ENCODE measurements at places on chromosomes 5 and 9.

GRCh38 chr5:57650360-57651069 lies 167.9 kb upstream of the ACTBL2 start:
- peak; percentile 55 for DNase-seq

DNA sequence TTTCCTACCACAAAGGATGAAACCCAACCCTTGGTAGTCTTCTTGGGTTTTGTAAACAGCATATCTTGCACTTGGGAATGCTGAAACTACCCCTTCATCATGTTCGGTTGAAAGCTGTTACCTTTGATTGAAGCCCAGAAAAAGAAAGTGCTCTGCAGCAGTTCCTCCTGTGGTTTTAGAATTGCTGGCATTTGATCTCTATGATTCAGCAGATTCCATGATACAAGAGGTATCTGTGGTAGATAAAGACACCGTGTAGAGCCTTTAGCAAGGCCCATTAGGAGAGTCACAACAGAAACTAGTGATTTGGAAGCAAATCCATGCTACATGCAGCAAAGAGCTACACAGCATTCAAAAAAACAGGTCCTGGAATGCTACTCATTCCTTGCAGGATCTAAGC lies 557.0 kb downstream of the TLE1 start:
- no peak for DNase-seq

- DNase-seq, result no peak
Observed at GRCh38 chr9:86723346-86723745, 224.0 kb downstream of the GAS1 start.

- no peak for DNase-seq
Observed at GRCh38 chr5:179418972-179419371, 73.7 kb upstream of the ADAMTS2 start.

- no peak for DNase-seq
Observed at GRCh38 chr5:165448753-165449152, 1943.3 kb downstream of the MAT2B start.

- DNase-seq, result no peak
Observed at GRCh38 chr5:126015235-126016181, 407.7 kb upstream of the GRAMD2B start.

DNA sequence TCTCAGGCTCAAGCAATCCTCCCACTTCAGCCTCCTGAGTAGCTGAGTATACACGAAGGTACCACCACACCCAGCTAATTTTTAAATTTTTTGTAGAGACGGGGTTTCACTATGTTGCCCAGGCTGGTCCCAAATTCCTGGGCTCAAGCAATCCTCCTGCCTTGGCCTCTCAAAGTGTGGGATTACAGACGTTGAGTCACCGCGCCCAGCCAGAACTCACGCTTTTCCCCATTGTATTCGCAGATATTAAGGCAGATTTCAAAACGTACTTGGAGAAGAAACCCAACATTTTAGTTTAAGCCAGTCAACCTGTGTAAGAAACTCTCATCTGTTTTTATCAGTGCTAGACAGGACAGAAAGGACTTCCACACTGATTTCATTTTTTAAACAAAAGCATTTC lies 26.6 kb downstream of the COL23A1 start:
- no peak for DNase-seq

DNA sequence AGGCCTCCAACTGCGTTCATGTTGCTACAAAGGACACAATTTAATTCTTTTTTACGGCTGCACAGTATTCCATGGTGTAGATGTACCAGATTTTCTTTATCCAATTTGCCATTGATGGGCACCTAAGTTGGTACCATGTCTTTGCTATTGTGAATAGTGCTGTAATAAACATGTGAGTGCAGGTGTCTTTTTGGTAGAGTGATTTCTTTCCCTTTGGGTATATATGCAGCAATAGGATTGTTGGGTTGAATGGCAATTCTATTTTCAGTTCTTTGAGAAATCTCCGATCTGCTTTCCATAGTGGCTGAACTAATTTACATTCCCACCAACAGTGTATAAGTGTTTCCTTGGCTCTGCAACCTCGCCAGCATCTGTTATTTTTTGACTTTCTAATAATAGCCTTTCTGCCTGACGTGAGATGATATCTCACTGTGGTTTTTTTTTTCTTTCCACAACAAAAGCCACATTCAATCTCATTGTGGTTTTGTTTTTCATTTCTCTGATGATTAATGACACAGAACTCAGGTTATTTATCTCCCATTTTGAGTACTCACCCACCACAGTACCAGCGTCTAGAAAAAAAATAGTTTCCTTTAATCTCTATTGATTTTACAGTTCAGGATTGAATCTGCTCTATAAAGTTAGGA lies 21.9 kb downstream of the ARRDC3 start:
- no peak for DNase-seq

DNA sequence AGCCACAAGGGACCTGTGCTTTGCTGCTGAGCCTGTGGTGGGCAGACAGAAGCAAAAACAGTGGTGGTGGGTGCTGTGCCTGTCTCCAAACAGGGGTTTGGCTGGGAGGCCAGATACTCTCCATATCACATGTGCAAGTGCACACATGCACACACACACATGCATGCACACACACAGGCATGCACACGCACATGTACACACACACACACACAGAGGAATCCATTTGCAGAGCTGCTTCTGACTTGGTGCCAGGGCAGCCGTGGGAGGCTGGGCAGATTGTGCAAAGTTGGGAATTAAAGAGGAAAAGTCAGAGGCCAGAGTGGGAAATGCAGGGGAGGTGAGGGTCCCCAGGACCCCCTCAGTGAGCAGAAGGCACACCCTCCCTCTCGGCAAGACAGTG lies 71.3 kb downstream of the NTNG2 start:
- no peak for DNase-seq

GRCh38 chr9:82580921-82581320 lies 482.0 kb downstream of the RASEF start:
- DNase-seq, result no peak

DNA sequence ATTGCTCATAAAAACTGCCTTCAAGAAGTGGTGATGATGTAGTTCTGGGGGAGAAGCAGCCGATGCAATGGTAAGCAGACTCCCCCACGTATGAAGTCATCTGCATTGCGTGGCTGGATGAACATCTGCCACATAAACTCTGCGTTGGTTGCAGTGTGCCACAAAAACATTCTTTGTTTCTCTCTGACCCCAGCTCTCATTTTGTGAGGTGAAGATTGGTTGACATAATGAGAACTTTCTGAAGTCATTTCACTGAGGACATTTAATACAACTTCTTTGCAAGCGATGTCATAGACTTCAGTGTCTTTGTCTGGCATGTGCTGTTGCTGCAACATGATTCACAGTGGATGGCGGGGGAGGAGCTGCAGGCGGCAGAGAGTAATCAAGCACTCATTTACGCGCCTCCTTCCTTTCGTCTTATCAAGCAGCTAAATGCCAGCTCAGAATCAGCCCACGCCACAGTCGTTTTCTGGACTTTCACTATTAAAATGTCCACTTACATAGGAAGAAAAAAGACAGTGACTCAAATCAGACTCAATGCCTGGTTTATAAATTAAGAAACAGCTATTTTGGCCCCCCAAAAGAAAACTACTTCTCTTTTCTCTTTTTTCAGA lies 91.5 kb upstream of the NFIL3 start:
- peak; percentile 80 for DNase-seq

DNA sequence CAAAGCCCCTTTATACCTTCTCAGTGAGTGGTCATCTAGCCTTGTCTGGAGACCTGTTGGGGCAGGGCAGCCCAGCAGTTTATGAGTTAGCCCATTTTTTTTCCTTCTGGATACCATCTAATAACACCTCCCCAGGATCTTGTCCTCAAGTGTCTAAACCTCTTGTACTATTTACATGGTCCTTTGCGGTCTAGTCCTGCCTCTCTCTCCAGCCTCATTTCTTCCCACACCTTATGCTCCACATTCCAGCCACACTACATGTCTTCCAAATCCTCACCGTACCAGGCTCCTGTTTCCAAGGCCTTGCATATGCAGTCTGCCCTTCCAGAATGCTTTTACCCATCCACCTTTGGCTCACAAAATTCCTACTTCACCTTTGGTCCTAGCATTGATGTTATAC lies 77.2 kb downstream of the ADRB2 start:
- no peak for DNase-seq

GRCh38 chr9:70589571-70590314 lies 175.3 kb upstream of the KLF9 start:
- peak; percentile 58 for DNase-seq

DNA sequence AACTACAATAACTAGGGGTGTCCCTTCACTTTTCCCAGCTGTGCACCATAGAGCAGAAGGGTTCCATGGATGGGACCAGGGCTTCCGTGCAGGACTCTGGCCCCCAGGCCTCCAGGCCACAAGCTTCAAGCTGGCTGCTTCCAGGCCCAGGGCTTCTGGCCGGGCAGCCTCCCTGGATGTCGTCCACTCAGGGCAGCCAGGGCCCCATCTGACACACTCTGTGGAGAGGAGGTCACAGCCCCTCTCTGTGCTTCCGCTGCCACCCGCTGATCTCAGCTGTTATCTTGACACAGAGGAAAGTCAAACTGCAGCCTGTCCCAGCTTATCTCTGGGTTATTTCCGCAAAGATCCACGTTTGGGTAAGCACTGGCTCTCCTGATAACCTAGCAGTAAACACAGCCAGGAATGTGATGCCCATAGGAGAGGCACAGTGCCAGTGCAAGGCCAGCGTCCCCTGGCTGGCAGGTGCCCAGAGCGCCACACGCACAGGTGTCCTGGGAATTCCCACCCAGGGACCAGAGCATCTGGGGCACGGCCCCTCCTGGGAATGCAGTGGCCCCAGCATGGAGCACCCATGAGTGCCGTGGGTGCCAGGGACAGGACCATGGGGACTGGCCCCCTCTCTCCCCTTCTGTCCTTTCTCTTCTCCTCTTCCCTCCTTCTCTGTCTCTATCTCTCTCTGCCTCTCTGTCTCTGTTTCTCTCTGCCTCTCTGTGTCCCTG lies 15.6 kb upstream of the SLC6A19 start:
- no peak for DNase-seq

DNA sequence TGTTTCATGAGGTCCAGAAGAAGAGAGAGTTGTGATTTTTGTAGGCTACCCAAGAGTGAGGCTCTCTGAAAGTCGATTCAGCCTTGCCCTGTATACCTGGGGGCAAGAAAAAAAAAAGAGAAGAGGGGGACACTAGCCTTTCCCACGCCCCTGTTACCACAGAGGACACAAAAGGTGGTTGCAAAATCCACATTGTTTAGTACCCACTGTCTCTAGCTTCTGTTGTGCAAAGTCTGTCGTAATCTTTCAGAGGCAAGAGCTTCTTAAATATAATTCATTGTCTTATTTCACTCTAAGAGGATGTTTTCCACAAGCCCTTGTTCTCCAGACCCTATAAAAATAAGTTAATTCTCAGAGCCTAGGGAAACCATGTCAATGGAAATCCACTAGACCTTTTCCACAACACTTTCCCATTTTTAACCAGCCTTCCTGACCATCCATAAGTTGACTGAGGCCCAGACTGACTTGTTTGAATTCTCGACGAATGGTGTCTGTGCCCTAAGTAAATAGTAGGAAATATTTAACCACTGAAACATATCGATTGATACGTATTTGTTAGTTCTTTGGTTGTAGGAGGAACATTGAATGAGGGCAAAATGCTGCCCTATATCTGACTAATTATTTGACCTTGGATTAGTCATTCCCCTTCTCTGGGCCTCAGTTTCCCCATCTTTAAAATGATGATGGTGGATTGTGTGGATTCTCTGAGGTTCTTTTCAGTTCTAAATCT lies 182.7 kb downstream of the PAPPA start:
- DNase-seq, result peak; percentile 17

GRCh38 chr5:152427721-152428120 lies 22.6 kb upstream of the NMUR2 start:
- no peak for DNase-seq

DNA sequence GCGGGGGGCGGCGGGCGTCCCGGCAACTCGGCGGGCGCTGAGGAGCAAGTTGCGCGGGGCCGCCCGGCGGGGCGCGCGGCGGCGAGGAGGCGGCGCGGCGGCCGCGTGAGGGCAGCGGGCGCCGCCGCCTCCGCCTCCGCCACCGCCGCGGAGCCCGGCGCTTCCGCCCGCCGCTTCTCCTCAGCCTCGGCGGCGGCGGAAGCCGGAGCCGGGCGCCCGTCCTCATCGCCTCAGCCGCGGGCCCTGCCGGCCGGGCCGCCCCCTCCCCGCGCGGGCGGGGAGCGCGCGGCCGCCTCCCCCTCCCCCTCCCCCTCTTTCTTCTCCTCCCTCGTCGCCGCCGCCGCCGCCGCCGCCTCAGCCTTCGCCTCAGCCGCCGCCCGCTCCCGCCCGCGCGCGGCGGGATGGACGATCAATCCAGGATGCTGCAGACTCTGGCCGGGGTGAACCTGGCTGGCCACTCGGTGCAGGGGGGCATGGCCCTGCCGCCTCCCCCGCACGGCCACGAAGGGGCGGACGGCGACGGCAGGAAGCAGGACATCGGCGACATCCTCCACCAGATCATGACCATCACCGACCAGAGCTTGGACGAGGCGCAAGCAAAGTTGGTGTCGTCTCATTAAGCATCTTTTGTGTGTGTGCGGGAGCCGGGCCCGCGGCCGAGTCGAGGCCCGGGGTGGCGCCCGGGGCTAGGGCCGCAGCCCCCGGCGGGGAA lies at the start of gene PBX3:
PBX3 (plus strand) TSS at position 321 of the 712 bp plus-strand sequence.
- DNase-seq, result peak; percentile 72

DNA sequence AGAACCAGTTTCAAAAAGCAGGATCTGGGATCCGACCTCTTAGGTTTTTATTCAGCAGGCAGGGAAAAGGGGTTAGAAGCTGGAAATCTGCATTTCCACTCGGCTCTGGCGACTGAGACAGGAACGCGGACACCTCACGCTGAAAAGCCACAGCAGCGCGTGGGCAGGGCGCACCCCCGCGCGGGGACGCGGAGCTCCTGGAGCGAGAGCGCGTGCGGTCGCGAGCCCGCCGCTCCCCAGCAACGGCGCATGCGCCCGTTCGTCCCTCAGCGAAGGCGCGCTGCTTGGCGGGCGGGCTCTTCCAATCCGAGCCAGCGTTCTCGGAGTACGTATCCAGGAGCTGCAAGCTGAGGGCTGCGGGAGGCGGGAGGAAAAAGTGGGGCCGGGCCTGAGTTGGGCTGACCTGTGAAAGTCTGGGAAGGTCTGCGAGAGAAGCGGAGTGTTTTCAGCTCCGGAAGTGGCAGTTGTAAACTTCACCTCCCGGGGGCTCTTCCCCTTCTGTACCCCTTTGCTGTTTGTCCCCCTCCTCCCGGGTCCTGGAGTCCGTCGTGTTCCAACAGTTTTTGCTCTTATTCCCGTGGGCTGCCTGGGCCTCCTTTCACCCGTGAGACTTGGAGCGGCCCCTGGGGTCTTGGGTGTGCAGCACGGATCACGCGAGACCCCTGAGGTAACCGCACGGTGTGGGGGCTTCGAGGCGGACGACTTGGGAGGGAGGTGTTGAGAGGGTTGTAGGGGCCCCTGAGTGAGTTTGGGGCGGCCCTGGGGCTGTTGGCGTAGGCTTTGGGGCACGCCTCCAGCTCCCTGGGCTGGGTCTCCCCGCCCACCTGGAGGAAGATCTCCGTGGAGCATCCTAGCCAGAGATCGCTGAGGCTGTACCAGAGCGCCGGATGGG lies at the start of gene CCDC171:
CCDC171 (plus strand) TSS at position 408 of the 892 bp plus-strand sequence. CDS start 11,046 bp downstream, outside the sequence.
- peak; percentile 99 for DNase-seq

Data from GM03348 (cell line).